ENCODE measurements at places on chromosomes 7 and 10.

DNA sequence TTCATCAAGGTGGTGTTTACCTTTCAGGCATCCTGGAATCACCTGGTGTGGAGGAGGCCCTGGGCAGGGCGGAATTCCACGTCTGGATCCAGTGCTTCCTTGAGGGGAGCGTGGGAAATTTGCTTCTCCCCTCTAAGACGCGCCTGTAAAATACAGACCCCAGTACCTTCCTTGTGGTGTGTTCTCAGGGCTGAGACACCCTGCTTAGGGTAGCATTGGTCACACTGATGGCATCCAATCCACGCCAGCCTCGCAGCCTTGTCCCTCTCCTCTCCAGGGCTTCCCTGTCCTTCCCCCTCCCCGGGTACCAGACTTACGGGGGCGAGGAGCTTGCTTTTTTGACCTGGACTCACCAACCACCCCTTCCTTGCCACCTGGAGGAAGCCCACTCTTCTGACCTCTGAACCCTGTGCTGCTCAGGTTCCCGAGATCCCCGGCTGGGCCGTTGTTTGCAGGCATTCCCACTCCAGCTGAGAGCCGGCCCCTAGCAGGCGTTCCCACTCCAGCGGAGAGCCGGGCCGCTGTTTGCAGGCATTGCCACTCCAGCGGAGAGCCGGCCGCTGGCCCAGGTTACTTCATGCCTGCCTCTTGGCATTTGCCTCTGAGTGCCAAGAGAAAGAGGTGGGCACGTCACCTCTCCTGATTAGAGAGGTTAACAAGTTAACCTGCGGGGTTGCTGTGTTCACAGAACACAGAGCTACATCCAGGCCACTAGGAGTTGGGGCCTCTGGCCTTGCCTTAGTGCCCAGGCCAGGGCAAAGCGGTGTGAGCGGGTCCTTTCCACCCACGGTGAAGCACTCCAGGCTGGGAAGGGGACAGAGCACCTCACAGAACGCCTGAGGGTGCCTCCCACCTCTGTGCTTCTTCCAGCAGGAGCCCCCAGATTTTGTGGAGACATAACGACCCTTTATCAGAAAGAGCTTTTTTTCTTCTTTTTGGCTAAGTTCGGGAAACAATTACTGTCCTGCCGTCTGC, 254.0 kb upstream of the PPP2R2D start:
- no peak for DNase-seq

DNA sequence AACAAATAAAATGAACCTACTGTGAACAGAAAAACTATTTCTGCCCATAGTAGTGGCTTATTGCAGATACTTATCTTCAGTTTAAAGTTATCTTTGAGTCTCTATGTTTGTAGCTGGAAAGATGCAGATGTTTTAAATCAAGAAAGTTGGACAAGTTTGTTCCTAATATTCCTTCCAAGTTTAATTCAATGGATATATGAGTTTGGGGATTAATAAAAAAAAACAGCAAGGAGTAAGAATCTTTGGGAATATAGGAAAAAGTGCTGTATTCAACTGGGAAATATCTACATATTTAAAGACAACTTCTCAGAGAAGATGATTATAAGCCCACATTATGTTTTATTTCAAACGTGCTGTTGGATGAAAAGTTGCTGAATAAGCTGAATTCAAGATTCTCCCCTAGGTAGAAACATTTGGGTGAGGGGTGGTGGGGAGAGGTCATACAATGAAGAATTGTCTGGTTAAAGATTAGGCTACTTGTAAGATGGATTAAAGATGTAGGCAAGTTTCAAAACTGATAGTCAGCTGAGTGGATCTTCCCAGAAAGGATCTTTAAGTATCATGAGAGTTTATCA, 1135.2 kb downstream of the CNTNAP2 start:
- no peak for DNase-seq

- DNase-seq = no peak
Observed at GRCh38 chr10:1515780-1516491, 221.4 kb downstream of the ADARB2 start.

- DNase-seq = no peak
Observed at GRCh38 chr10:119715628-119716505, 10.0 kb upstream of the INPP5F start.

- DNase-seq = no peak
Observed at GRCh38 chr7:85226361-85227085, 39.7 kb upstream of the SEMA3D start.

GRCh38 chr10:87739703-87740102, 78.3 kb downstream of the ATAD1 start:
- no peak for DNase-seq

- no peak for DNase-seq
Observed at GRCh38 chr7:94245500-94245899, 149.2 kb upstream of the COL1A2 start.

DNA sequence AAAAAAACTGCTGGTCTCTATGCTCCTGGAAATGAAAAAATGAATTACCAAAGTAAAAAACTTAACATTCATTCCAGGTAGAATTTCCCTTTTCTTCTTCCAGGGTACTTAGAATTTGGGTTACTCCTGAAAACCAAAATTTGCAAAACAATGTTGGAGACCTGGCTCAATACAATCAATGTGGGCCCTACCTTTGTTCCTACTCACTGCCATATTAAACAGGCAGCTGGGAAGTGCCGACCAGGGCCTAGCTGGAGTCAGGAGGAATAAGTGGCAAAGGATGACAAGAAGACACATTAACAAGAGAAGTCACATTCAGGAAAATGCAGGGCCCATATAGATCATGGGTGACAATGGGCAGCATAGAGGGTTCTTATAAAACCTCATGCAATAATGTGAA, 6.4 kb upstream of the AGK start:
- no peak for DNase-seq

DNA sequence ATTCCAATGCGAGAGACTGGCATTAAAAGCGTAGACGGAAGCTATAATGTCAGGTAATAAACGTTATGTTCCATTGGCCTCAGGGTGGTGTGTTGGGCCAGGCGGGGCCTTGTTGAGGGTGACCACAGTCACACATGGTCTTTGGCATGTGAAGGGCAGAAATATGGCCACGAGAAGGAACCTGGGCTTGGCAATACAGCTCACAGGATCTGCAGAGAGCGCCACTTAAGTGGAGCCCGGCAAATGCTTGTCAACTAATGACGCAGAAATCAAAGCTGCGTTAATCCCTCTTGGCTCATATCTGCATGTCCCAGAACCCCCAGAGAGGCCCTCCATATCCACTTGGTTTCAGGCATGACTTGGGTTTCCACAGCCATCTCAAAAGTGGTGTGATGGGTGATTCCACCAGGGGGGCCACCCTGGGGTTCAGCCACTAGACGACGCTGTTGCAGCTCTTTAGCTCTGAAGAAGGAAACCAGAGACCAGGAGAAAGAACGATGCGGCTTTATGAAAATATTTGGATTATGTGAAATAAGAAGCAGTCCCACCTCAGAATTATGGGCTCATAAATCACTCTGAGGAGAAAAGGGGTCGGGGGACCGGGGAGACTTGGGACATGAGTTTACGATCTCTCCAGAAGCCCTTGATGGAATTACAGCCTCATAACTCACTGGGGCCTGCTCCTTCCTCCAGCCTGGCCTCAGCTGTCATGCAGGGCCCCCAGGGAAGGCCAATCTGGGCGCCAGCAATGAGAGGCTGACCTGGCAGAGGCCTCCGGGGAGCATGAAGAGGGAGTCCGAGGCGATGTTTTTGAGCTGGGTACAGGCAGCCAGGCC, 462.5 kb downstream of the PLXNA4 start:
- no peak for DNase-seq

DNA sequence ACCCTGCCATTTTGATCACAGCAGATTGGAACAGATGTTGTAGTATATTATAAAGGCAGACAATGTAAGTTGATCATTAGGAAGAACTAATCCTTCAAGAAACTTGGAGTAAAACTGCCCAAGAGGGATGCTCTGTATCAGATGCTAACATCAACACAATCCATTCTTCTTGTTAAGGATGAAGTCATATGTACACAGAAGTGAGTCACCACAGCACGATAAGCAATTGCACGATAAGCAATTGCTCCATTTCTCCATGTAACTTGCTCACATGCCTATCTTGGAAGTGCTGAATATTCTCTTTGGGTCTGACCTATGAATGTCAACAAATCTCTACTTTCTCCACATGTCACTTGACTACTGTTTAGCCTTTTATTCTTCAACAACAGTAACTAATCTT, 41.5 kb upstream of the DMTF1 start:
- no peak for DNase-seq

- no peak for DNase-seq
Observed at GRCh38 chr10:52751337-52751736, 21.2 kb downstream of the MBL2 start.

DNA sequence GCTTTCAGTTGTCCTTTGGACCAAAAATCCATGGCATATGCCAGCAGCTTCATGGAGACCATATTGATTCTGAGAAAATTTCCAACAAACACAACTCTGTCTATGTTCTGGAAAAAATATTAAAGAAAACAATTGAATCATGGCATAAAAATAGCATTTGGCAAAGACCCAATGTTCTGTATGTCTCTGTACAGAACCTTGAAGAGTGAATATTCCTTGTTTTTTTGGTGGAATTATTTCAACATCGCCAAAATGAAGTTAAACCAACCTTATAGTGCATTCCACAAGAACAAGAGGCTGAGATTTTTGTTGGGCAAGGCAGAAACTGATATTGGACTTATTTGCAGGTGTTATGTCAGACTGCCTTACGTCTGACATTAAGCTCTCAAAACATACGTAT, 53.3 kb upstream of the SLC16A12 start:
- no peak for DNase-seq

GRCh38 chr10:62748386-62748785, 56.1 kb upstream of the ADO start:
- no peak for DNase-seq

DNA sequence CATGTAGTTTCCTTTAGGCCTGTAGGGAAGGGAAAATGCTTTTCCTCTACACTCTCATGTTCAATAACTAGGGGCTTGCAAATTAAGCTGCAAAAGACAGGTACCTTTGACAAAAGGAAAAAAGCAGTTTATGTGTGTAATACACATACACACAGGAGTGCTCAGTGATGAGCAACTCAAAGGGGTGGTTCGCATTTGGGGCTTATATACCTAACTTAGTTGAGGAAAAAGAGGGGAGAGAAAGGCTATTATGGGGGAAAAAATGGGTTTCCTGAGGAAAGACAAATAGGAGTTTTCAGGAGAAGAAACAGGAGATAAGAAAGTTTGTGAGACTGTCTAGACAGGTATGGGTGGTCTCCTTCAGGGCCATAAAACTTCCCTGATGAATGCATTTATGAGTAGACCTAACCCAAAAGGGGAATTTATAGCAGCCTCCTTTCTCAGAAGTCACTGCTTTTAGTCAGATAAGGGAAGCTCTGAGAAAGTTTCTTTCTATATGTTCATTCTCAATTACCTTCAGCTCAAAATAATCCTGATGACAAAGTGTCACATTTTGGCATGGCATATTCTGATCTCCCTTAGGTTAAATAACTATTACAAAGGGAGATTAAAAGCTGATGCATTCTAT, 55.2 kb upstream of the EZH2 start:
- no peak for DNase-seq

DNA sequence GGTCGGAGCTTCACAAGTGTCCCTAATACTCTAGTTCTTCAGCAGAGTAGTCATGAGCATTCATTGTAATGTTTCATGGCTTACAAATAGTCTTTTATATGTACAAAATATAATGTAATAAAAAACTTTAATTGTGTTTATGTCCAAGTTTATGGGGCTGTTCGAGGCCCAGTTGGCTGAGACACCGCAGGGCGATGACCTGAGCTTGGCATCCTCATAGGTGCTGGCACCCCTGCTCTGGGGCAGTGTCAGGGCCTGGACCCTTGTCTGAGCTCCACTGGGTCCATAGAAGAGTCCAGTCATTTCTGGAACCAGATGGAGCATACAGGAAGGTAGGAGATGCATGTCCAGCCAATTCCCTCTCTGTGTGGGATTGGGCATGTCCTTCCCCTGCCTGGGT, 12.9 kb upstream of the ZMIZ1 start:
- no peak for DNase-seq

GRCh38 chr10:12357525-12358151, 8.3 kb downstream of the CAMK1D start:
- no peak for DNase-seq

- DNase-seq = no peak
Observed at GRCh38 chr7:151503902-151504714, 15.6 kb downstream of the RHEB start.

DNA sequence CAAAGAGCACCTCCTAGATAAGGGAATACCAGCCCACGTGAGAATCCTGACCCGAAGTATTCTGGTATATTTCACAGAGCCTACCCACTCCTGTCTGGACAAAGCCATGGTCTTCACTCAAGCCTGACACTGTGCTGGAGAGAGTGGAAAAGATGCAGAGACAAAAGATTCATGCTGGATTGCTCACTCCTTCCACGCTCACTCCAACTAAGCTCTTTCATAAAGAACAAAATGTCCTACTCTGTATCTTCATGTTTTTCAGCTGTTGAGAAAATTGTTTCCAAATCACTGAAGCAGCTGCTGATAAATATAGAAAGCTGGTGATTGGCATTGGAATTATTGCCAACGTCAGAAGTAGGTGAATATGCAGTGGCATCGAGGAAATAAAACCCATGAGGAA, 106.0 kb downstream of the ABLIM1 start:
- no peak for DNase-seq

- DNase-seq = no peak
Observed at GRCh38 chr10:116151076-116151475, 121.9 kb downstream of the GFRA1 start.

GRCh38 chr7:36276428-36277248, 113.0 kb upstream of the ANLN start:
- DNase-seq = no peak

DNA sequence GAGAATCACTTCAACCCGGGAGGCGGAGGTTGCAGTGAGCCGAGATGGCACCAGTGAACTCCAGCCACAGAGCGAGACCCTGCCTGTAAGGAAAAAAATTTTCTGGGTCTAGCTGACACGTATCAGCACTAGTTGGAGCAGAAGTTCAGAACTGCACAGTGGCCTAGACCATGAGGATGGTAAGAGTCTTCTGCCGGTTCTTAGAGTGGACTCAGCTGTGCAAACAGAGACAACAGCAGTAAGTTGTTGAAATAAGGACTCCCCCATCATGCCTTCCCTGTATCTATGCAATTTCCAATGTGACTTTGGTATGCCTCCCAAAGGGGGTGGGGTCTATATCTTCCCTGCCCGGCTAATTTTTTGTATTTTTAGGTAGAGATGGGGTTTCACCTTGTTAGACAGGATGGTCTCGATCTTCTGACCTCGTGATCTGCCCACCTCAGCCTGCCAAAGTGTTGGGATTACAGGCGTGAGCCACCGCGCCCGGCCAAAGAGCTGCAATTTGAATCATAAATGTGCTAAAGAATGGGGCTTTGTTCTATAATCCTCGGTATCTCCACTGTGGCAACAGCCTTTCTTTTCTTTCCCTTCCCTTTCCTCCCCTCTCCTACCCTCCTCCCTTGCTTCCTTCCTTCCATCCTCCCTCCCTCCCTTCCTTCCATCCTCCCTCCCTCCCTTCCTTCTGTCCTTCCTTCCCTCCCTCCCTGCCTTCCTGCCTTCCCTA, 14.5 kb upstream of the RNF216 start:
- DNase-seq = no peak

GRCh38 chr10:78804411-78805032, 264.2 kb upstream of the ZMIZ1 start:
- no peak for DNase-seq

GRCh38 chr10:24894309-24894708, 58.1 kb downstream of the PRTFDC1 start:
- DNase-seq = no peak

GRCh38 chr10:131954356-131954965, 27.3 kb downstream of the BNIP3 start:
- no peak for DNase-seq
